GM23248 (cell line): ENCODE measurements at places on chromosomes 1 and 21. TPM values are rescaled to one million over a fixed set of nuclear protein-coding genes. Genes with fewer than 3 reads are reported as not detected.
A peak's percentile ranks its signal among the peaks of the same experiment; 100 is the strongest.

The KRTAP13-2 gene
- total RNA-seq, result not detected in 2 replicates

GRCh38 chr1:198316546-198317100 lies 159.8 kb downstream of the NEK7 start:
- DNase-seq, result no peak

The LCE1E gene
- not detected in 2 replicates for total RNA-seq

GRCh38 chr1:94514095-94514727 lies 27.3 kb downstream of the F3 start:
- peak; percentile 61 for DNase-seq

- no peak for DNase-seq
These were observed 56.8 kb upstream of the SLC30A10 start for GRCh38 chr1:219985169-219985568.

The OR6N1 gene
- not detected in 2 replicates for total RNA-seq

- DNase-seq, result no peak
These were observed 23.1 kb downstream of the SNAP47 start for GRCh38 chr1:227758366-227758765.

DNA sequence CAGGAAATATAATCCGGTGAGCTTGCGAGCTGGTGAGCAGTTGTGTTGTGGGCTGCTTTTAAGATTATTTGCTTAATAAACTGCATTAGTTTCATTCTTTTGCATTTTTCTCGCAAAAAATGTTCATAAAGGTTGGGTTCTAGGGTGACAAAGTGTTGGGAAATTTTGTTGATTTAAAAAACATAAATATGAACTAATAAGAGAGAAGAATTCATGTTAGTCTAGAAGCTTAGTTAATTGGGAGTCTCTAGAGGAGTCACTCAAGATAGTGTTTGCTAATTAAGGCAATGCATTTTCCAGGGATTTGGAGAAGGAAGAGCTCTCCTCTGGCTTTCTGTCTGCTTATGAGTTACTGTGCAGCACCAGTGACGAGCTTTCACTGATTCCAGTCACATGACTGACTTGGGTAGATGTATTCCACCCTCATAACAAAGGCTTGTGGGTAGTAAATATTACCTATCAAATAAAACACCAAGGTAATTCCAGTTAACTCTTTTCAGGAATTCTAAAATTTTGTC lies 417.0 kb downstream of the PTBP2 start:
- DNase-seq, result no peak
